ENCODE measurements at places on chromosomes 13 and 19.

- no peak for DNase-seq
Observed at GRCh38 chr19:504616-505015, 2.7 kb upstream of the TPGS1 start.

GRCh38 chr13:110138010-110138699 lies 168.8 kb downstream of the COL4A1 start:
- DNase-seq = peak; percentile 60

DNA sequence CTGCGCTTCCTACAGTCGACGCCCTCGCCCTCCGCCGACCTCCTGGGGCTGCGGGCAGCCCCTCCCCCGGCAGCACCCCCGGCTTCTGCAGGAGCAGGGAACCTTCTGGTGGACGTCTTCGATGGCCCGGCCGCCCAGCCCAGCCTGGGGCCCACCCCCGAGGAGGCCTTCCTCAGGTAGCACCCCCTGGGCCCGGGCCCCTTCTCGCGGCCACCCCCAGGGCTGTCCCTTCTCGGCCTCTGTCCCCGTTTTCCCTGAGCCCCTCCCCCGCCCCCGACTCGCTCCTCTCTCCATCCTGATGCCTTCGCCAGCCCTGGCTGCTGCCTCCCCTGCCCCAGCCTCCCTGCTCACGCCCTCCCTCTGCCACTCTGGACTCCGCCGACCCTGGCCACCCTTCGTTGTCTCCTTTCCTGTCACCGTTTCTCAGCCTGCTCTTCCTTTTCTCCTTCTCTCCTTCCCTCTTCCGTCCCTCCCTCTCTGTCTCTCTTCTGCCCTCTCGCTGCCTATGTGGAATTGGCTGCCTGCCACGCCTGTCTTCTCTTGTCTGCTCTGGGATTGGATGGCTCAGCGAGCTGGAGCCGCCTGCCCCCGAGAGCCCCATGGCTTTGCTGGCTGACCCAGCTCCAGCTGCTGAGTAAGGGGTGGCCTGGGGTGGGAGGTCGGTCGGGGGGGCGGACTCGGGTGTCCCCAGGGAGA lies 11.0 kb downstream of the FUZ start:
- DNase-seq = no peak

DNA sequence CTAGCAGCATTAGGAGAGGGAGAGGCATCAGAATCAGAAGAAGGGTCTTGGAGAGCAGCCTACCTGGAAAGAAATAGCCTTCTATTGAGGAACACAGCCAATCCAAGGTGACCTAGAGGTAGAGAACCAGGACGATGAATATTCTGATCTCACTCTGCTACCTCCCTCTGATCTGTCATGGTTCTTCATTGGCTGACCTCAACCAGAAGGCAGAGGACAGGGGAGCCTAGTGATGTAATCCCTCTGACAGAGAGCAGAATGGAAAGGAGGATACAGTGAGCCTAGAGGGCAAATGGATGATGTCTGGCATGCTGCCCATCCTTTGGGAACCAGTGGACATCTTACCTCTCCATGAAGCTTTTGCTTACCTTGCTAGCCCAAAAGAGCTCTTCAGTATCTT lies 3.6 kb downstream of the ZNF507 start:
- DNase-seq = no peak

DNA sequence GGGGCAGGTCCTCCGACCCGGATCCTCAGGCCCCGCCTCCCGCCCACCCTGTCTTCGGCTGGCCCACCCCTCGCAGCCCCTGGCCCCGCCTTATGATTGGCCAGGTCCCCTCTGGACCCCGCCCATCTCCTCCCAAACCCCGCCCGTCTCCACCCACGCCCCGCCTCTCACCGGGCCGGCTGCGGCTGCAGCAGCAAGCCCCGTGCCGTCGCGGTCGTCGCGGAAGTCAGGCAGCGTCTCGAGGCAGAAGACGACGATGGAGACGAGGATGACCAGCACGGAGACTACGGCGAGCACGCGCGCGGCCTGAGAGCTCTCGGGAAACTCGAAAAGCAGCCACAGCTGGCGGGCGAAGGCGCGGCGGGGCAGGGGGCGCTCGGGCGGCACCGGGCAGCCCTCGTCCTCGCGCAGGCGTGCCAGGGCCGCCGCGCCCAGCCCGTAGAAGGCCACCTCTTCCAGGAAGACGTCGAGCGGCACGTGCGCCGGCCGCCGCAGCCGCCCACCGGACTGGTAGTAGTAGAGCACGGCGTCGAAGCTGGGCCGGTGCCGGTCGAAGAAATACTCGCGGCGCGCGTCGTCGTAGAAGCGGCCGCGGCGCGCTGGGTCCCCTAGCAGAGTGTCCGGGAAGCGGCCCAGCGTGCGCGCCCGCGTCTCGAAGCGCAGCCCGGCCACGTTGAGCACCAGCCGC lies 495 bp downstream of the KCNA7 start:
- DNase-seq = no peak

- DNase-seq = no peak
Observed at GRCh38 chr13:79349011-79349410, 57.0 kb downstream of the RBM26 start.

DNA sequence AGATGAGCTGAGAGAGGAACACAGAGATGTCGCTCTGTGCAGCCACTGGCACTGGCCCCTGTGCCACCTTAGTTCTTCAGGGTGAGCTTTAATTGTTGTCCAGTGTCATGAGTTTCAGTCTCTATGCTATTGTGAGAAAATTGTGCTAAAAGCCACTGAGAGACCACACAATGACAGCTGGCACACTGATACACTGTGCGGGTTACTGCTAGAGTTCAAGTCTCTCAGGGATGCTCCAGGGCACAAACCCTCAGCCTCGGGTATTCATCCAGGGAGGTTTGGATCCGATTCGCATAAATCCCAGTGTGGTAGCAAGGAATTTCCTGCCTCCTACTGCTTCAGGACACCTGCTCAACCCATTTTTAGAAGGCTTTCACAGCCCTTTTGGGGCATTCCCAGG lies 68.1 kb upstream of the EDNRB start:
- DNase-seq = no peak

GRCh38 chr13:23644126-23644419 lies 73.9 kb downstream of the TNFRSF19 start:
- DNase-seq = no peak

GRCh38 chr19:46775642-46776258 lies 12.6 kb downstream of the SLC1A5 start:
- no peak for DNase-seq

- DNase-seq = no peak
Observed at GRCh38 chr13:49571299-49572240, 13.8 kb downstream of the RCBTB1 start.

DNA sequence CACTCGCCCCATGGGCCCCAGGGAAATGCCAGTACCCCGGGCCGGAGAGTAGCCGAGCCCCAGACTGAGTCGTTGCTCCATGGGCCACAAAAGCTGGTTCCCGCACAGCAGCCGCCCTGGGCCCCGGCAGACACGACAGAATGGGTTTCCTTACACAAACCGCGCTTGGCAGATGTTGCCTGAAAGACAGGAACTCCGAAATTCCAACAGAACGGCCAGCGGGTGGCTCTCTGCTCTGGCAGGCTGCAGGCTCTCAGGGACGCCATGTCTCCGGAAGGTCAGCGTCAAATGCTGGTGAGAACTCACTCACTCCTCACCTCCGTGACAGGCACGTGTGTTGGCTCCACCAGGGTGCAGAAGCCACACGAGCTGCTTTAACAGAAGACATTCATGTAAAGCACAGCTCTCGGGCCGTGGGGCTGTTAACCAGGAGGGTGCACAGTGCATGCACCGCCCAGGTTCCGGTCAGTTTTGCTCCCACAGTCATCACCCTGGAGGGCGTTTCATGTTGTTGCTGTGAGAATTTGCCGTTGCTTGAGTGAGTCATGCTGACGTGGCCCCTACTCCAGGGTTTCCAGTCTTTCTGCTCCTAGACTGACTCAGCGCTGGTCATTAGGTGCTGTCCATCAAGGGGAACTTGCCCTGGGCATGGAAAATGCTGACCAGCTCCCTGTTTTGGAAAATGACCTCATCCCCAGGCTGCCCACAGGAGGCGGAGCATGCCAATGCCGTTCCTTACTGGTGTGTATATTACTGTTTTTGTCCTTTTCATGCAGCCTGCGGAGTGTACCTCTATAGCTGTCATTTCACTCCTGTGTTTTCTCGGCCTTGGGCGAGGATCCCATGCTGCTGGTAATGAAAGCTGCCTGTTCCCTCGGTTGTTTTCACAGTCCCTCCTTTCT lies 44.8 kb downstream of the ANKRD10 start:
- peak; percentile 12 for DNase-seq

DNA sequence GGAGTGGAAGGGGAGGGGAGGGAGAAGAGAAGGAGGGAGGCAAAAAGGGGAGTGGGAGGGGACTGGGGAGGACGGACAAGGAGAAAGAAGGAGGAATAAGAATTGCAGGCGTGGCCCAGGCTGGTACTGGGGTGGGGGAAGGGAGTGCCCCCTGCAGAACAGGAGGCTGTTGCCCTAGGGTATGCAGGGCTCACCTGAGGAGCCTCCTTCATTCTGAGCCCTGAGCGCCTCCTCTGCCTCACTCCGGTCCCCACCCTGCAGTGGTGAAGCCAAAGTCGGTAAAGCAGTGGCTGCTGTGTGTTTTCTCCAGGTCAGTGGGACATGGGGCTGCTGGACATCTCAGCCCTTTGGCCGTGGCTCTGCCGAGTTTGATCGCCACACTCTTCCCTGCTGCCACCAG lies 9.1 kb upstream of the CDC16 start:
- DNase-seq = no peak

- no peak for DNase-seq
Observed at GRCh38 chr13:45368005-45368404, 27.0 kb upstream of the TPT1 start.

- no peak for DNase-seq
Observed at GRCh38 chr13:44017756-44018309, 138.1 kb downstream of the LACC1 start.

DNA sequence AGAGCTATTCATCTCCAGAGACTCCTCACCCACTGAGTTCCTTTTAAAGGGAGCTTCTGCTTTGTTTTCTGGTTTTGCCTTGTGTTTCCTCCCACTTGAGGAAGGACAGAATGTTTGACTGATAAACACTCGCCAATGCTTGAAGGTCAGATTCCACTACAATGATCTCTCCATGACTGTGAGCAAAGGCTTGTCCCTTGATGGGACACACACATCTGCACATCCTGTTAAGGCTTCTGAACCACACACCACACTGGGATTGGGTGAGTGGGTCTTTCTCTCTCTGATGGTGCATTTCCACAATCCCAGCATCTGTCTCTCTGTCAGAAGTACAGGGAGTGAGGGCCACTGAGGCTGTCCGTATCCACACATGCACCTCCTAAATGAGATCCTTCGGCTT lies 245.3 kb downstream of the IRS2 start:
- no peak for DNase-seq

DNA sequence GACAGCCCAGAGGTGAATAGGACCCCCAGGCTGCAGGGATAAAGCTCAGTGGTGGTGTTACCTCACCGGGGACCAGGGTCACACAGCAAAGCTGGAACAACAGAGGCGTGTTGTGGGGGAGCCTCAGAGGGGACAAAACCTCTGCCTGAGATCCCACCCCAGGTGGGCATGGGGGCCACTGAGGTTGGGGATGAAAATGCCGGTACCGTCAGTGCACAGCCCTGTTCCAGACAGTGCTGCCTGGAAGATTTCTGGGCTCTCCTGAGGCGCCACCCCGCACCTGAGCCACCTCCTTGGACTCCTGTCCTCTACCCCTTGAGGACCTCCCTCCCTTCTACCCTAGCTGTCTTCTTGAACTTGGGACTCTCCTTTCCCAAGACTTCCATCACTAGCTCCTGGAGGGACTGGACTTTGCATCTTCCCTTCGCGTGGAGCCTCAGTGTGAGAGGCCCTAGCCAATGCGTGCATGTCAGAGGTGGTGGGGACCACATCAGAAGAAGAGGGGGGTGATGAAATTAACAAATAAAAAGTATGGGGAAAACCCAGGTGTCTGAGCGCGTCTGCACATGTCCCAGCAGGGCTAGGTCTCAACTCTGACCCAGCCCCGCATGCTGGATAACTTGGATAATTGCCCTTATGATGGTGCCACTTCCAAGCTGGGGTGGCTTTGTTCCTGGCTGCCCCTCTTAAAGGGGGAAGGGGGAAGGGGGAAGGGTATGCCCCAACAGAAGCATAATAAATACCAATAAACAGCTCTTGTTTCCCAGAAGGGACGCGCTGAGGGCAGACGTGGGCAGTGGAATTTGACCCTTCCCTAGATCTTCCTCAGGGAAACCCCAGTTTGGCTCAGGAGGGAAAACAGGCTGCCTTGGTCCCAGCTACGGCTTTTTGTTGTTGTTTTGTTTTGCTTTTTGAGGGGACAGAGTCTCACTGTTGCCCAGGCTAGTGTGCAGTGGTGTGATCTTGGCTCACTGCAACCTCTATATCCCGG lies 11.6 kb downstream of the CNFN start:
- no peak for DNase-seq

GRCh38 chr19:2577722-2578335 lies 101.9 kb downstream of the GADD45B start:
- DNase-seq = no peak

DNA sequence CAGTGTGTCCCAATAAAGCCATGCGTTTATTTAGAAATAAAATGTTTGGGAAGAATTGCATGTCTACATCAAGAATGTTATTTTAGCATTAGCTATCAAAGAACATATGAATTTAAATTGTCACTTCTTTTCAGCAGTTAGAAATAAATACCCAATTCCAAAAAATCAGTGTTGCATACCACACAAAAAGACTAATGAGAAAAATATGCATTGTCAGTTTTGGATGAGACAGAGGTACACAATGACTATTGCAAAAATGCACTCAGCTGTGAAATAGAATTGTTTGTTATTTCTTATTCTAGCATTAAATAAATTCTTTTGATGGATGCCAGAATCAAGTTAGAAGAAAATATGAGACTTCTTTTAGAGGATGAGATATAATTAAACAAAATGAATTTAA lies 833.9 kb downstream of the SLITRK1 start:
- no peak for DNase-seq

GRCh38 chr13:27362064-27362751 lies 62.2 kb upstream of the GTF3A start:
- peak; percentile 66 for DNase-seq

GRCh38 chr19:2804156-2805004 lies 15.3 kb upstream of the ZNF554 start:
- DNase-seq = no peak

- DNase-seq = no peak
Observed at GRCh38 chr19:41707871-41708371, 505 bp upstream of the CEACAM5 start.

DNA sequence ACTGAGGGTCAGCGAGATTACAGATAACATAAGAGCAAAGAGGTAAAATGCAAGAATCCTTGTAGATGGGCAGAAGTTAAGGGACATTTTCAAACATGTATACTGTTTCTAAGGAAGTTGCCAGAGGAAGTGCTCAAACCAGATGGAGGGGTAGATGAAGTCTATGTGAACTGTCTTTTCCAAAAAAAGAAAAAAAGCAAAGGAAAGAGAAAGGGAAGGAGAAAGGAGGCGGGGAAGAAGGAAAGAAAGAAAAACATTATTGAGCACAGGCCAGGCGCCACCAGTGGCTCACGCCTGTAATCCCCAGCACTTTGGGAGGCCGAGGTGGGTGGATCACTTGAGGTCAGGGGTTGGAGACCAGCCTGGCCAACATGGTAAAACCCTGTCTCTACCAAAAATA lies 5.3 kb downstream of the DMAC2 start:
- no peak for DNase-seq

- DNase-seq = no peak
Observed at GRCh38 chr13:37395544-37395943, 203.0 kb downstream of the POSTN start.

- DNase-seq = peak; percentile 8
Observed at GRCh38 chr19:41998246-41999020, 4.4 kb upstream of the ATP1A3 start.

- DNase-seq = peak; percentile 45
Observed at GRCh38 chr19:6736917-6737283, 480 bp downstream of the GPR108 start.

GRCh38 chr13:46541210-46541609 lies 11.8 kb upstream of the LRCH1 start:
- DNase-seq = no peak

Data from stimulated activated naive CD4-positive, alpha-beta T cell treated with Interleukin-2 at 50 U/mL for 16 hours (primary cell).